CD4-positive, alpha-beta T cell (primary cell): ENCODE measurements at places on chromosomes 1 and 21.

DNA sequence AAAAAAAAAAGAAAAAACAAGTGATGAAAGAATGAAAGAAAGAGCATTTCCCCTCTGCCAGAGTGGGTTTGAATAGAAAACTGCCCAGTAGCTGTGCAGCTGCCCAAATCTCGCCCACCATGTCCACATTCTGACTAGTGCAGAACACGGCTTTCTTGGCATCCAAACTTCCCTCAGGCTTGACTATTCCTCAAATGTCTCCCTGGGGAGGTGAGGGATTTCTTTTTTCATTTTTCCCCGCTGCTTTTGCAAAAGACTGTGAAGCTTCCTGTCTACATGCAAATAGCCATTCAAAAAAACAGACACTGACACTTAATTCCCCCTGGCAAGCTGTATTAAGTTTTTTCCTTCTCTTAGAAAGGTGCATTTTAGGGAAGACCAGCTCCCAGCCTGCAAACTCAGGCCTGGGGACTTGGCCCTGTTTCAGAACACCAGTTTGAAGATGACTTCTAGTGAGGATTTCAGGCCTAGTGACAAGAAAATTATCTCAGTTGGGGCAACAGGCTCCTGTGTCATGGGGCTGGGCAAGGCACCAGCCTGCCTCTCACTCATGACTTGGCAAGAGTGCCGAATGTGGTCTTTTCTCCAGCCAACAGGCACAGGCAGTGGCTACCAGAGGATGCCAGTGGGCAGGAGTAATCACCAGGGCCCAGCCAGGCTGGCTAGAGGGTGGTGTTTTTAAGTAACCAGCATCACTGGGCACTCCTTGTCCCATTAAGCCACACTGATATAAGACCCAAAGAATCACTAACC lies 178.1 kb upstream of the NFIA start:
- no peak for DNase-seq

- peak; percentile 32 for DNase-seq
Observed at GRCh38 chr1:100353071-100353801, 930 bp downstream of the CDC14A start.

GRCh38 chr1:154835531-154836324 lies 34.4 kb downstream of the KCNN3 start:
- DNase-seq: no peak

DNA sequence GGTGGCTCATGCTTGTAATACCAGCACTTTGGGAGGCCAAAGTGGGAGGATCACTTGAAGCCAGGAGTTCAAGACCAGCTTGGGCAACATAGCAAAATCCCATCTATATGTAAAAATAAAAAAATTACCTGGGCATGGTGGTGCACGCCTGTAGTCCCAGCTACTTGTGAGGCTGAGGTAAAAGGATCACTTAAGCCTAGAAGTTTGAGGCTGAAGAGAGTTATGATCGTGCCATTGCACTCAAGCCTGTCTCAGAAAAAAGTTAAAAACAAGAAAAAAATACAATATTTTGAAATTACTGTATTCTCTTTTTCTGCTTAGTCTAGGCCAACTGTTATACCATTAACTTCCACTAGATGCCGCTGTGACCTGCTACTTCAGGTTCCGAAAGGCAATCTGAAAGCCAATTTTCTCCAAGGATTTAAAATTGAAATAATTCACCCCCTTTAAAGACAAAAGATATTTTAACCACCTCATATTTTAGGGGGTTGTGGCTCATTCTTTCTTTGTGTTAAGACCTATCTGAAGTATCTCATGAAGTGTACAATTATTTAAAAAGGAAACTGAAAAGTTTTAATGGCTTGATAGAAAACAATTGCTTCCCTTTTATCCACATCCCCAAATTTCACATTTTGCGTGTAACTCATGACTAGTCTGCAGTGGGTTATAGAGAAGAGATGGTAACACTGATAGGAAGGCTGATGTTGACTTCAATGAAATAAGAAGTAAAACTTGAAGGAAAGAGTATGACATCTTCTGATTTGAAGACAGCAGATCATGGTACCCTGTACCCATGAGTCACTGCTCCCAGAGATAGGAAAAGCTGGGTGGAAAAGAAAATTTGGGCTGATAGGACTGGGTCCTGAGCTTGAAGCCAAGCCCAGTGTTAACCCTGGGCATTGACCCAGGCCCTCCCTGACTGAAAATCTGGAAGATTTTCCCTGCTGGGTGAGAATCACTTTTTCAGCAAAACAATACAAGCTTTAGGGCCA lies 24.4 kb upstream of the CLDN14 start:
- no peak for DNase-seq

DNA sequence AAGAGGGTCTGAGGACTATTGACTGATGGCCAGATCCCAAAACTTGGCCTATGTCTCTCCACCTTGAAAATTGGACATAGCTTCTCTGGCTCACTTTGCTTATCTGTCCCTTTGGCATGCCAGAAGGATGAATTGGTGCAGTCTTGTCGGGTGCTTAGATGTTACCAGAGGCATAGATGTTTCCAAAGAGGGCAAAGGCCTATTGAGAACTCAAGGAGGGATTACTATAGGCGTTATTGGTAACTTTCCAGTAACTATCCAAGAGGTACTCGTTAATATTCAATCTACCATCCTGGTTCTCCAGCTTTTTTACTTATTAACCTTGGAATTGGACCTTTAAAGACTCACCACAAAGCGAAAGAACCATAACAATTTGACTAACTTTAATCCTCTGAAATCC lies 368.3 kb upstream of the ESRRG start:
- DNase-seq: no peak

DNA sequence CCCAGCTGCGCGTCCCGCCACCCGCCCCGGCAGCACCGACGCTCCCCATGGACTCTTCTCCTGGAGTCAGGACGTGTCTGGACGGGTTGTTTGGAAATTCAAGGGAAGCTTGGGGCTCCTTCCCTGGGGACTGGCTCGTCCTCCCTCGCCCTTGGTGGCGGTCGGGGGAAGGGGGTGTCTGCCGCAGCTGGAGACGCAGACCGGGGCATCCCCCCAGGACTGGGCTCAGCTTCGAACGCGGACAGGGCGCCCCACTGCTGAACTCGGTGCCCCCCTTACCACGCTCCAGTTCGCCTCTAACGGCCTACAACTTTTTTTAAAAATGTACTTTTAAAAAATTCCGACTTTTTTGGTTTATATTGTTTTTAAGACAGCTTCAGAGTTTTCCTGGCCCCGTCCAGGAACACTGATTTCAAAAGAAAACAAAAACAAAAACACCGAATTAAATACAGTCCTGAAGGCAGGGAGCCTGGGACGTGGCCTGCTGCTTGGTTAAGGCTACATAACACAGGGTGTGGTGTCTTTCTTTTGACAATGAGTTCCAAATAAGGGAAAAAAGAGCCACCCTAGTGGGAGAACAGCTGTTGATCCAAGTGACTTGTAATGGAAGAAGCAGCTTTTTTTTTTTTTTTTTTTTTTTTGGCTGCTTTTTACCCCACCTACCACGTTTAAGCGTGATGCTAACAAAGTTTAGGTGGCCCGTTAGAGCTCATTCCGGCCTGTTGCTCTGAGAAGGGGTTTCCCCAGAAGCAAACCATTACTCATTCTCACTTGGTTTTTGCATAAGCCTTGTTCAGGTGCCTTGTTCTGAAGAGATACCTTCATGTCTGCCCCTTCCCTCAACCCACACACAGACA lies 862 bp upstream of the DIPK1A start:
- peak; percentile 49 for DNase-seq

GRCh38 chr1:154760469-154760933 lies 109.6 kb downstream of the KCNN3 start:
- DNase-seq: peak; percentile 83

DNA sequence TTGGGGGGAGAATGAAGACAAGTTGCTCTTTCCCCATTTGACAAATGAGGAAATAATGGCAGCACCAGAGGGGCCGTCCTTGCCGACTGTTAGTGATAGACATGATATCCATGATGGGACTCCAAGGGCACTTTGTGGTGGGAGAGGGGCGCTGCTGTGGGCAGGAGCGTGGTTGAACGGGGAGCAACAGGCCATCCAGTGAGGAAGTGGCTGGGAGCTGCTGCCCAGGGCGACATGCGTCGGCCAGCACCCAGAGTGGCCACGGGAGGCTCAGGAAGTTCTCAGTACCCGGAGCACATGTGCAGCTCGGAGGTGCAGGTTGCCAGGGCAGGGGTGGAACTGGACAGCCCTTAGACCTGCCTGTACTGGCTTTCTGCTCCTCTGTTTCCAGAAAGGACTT lies 71.0 kb downstream of the SLC35F3 start:
- no peak for DNase-seq

- DNase-seq: no peak
Observed at GRCh38 chr1:209344156-209344555, 239.4 kb upstream of the CAMK1G start.

DNA sequence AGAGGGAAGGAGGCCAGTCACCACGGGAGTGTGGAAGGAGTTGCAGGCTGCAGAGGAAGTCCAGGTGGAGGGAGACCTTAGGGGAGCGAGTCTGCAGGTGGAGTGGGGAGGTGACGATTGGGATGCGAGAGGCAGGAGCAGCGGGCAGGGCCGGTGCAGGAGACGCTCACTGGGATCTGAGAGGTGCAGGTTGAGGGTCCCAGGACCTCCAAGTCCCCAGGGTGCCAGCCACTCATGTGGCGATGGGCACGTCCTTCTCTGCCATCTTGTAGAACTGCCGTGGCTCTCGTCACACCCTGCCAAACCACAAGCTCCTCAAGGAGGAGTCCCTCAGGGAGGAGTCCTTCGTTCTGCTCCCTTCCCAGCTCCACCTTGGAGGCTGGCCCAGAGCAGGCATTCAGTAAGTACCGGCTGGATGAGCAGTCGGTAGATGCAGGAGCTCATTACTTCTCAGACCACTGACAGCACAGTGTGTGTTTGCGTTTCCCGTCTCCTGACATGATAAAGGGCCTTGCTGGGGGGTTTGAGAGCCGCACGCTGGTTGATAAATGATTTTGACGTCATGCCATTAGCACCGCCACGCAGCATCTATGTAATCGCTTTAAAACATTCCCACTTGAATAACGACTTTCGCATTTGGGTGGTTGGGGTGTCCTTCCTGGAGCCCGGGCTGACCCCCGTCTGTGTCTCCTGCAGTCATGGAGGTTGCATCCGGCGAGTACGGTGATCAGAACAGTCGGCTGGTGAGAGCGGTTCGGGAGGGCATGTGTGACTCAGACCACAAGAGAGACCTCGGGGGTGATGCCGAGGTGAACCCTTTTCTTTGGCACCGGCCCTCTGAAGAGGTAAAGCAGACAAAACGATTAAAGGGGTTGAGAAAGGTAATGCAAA lies 27.8 kb downstream of the TFF3 start:
- DNase-seq: no peak

GRCh38 chr1:26289158-26290059 lies 9.5 kb downstream of the SH3BGRL3 start:
- DNase-seq: peak; percentile 65

DNA sequence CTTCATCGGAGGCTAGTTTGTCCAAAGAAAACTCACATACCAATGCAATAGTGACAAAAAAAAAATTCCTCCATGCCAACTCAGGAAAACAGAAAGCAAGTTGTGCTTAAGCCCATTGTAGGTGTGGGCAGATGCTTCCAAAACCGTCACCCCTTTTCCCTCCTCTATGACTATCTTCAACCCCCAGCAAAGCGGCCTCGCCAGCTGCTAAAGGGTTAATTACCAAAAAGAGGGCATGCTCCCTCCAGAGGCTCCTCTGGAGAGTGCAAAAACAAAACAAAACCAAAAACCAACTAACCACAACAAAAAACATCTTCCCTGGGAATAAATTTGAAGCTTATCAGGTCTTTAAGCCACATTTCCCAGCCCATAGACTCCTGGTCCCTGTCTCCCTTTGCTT lies 1.2 kb downstream of the LMOD1 start:
- DNase-seq: no peak

GRCh38 chr1:77413541-77414335 lies 131.9 kb downstream of the AK5 start:
- DNase-seq: no peak

DNA sequence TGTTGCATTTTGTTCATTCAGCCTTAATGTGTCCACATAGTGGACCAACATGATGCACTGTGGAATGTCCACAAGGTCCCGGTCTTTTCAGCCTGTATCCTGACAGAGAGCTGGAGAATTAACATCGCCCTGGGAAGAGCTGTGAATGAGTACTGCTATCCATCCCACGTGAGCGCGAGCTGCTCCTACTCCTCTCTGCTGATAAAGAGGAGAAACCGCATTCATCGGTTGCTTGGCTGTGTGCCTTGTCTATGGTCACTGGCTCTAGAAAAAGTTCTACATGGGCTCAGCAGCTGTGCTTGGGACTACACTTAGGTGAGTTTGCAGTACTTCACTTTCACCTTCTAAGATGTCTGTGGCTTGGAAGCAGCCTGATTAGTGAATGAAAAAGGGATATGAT lies 31.1 kb upstream of the IGSF5 start:
- DNase-seq: no peak

DNA sequence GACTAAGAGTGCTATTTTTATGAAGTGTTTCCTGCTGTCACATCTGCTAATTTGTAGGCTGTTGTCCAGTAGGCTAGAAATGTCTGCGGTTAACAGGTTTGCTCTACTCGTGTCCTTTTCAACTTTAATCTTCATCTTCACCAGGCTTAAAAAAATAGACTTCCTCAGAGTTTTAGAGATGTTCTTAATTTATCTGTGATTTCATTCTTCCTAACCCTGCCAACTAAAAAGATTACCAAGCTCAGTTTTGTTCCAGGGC lies 66.8 kb downstream of the SASS6 start:
- DNase-seq: no peak

- no peak for DNase-seq
Observed at GRCh38 chr1:179295164-179295755, 1.7 kb downstream of the SOAT1 start.

DNA sequence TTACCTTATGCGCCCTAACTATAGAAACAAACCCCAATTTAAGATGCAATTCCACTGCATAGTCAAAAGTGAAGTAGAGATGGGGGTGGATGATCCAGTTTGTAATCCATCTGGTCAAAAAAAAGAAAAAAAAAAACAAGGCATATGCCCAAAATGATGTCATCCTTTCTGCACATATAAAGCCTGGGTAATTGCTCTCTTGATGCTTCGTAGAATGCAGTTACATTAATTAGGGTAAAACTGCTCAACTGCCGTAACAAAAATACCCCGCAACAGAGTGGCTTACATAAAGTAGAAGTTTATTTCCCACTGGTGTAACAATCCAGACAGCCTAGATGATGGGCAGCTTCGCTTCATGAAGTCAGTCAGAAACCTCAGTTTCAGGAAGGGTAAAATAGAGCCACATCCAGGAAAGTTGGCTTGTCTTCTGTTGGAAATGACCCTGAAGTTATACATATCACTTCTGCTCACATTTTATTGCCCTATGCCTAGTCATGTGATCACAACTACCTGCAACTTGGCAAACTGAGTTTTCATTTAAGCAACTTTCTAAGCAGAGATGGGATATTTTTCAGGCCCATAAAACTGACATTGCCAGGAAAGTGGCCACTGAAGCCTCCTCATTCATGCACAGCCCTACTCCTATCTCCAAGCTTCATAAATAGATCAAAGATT lies 221.7 kb downstream of the C1orf94 start:
- no peak for DNase-seq
